ENCODE measurements at places on chromosomes 2 and 18.

DNA sequence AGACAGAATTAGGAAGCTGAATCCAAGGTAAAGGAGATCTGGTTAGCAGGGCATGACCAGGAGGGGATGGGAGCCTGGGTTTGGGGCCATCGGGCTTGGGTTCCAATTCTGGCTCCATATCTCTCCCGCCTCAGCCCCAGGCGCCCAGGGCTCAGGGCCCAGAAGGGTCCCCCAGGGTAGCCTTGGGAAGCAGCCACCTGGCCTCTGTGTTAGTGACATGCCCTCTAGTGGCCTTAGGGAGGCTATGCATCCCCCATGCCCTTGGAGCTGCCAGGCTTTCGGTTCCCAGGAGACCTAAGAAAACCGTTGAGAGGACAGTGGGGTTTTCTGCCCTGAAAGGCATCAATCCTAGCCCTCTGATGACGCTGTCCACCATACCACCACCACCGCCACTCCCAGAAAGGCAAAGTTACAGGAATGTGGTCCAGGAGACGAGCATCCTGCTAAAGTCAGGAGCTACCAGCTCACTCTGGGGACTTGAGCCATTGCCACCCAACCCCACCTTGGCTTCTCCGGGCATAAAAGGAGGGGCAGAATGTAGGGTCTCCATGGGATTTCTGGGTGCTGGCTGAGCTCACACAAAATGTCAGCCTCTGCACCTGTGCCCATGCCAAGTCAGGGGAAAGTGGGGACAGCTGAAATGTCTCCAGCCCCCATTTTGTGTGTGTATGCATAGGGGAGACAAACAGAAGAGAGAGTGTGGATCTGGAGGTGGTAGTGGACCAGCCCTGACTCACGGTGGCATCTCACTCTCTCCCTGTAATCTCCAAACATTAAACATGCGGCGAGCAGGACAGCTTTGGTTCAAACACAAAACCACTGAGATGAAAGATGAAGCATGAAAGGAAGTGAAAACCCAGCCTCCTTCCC lies 56.5 kb downstream of the EMX1 start:
- peak; percentile 75 for DNase-seq

GRCh38 chr2:102417946-102418345 lies 5.0 kb upstream of the IL18RAP start:
- no peak for DNase-seq

- no peak for DNase-seq
Observed at GRCh38 chr2:57855212-57855611, 191.4 kb upstream of the VRK2 start.

DNA sequence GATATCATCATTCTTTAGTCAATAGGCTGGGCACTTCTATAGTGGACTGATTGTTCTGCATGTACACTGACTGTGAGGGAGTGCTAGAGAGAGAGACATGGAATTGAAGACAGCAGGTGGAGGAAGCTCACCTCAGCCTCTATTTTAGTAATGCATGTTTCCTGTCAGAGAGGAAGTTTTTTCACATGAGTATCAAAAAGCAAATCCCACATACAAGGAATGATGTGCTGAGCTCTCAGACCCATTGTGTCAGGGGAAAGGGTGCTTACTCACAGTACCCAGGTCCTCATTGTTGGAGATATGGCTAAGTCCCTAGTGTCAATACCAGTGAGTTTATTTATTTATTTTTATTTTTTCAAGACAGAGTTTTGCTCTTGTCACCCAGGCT lies 9.9 kb upstream of the CDK15 start:
- DNase-seq, result no peak

Data from retina (tissue), 1 donor.